ENCODE measurements at places on chromosomes 3 and 15. TPM values are rescaled to one million over a fixed set of nuclear protein-coding genes. Genes with fewer than 3 reads are reported as not detected.

The GNAT1 gene
- total RNA-seq = not detected

The CFAP44 gene
- 3.7 TPM for total RNA-seq

The ERICH6 gene
- not detected for total RNA-seq

The CACNA2D2 gene
- total RNA-seq = 28.1 TPM

The NR2F2 gene
- total RNA-seq = 0.24 TPM

The C3orf52 gene
- 11.1 TPM for total RNA-seq

The CNTN4 gene
- 1.6 TPM for total RNA-seq

The SLC30A4 gene
- total RNA-seq = 0.02 TPM

The CIDEC gene
- total RNA-seq = not detected

The TP63 gene
- not detected for total RNA-seq

The MAGI1 gene
- 65.7 TPM for total RNA-seq

The CALML4 gene
- 8.2 TPM for total RNA-seq

The PPP2R3A gene
- 12.6 TPM for total RNA-seq

All from H9 (cell line).